ENCODE measurements at places on chromosomes 3 and 15.

DNA sequence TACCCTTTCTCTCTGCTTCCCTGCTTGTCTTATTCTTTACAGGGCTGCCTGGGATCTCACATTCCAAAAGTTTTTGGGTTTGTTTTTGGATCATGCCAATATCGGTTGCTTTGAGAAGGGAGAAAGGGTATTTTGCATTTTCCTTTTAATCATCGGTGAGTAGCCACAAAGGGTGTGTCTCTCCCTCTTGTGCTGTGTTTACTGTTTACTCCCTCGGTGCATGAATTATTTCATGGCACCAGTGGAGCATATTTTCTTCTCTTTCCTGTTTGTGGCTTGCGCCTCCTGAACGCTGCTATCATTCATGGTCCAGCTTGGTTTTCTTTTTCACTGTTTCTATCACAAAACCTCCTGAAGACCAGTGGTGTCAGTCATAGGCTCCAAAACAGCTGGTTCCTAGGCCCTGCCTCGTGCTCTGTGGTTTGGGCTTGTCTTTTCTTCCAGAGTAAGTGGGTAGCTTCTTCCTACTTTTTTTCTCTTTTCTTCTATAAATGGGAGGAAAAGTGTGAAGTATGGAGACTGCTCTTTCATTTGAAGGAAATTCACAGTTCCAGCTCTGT lies 54.9 kb downstream of the IGF1R start:
- no peak for DNase-seq

GRCh38 chr3:49877716-49878115 lies 8.0 kb upstream of the CAMKV start:
- no peak for DNase-seq

DNA sequence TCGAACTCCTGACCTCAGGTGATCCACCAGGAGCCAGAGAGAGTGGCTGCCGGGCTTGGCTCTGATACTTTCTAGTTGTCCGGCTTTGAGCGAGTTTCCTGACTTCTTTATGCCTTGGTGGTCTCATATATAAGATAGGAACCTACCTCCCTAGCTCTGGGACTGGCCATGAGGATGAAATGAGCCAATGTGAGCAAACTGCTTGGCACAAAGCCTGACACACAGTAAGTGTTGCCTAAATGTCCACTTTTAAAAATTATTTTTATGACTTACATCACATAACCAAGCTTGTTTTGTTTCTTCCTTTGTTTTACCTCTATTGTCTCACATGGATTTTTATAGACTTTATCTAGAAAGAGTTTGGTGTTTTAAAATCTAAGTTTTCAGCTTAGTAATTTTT lies 42.1 kb upstream of the CCDC174 start:
- DNase-seq: no peak

GRCh38 chr15:63372753-63373152 lies 8.9 kb downstream of the CA12 start:
- no peak for DNase-seq

GRCh38 chr3:52248816-52249547 lies 3.4 kb downstream of the PPM1M start:
- no peak for DNase-seq

GRCh38 chr15:93283854-93284253 lies 194.8 kb upstream of the RGMA start:
- no peak for DNase-seq

DNA sequence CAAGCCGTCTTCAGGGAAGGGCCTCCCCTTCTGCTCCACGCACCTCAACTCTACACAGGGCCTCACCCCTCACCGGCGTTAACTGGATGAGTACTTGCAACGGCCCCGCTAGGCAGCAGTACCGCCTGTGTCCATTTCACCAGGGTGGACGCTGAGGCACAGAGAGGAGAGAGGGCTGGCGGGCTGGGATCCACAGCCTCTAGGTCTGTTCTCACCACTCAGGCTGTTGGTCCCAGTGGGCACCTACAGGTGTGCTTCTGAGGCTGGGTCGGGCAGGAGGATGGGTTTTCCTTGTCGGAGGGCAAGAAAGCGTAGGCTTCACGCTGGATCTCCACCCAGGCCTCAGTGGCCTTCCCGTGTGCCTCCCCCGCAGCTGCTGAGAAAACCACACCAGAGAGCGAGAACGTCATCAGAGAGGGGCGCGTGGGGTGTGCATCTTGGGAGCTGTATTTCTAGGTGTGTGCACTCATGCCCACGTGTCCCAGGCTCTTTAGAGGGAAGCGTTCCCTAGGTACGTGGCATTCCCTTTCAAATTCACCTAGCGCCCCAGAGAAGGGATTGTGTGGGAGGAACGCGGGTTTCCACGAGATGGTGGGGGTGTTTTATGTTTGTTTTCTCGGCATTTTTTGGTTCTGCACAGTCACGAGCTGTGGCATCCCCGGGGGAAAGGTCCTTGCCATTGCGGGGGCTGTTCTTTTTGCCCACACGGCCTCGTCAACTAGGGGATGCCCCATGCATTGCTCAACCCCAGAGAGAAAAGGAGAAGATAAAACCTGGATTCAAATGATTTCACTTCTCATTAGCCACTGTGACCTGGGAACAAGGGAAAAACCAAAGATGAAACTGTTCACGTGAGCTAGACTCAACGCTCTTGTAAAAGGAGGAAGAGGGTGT lies 67.7 kb downstream of the MGLL start:
- peak; percentile 19 for DNase-seq

DNA sequence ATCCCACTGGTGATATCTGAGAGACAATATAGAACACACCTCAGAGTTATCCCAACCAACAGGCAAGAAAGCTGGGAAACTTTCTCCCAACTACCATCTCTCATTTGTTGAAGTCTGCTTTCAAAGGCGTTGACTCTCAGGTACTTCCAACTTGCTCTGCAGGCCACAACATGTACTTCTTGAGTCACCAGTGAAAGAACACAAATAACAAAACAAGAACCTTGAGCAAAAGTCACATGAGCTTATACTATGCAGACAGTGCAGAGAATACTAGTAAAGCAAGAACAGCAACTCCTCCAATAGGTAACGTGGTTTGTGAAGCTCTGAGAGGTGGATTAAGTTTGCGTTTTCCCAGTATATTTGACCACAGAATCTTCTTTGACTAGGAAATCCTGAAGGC lies 20.6 kb downstream of the SNTN start:
- DNase-seq: no peak

GRCh38 chr3:14047841-14048240 lies 76.8 kb downstream of the CHCHD4 start:
- DNase-seq: no peak

DNA sequence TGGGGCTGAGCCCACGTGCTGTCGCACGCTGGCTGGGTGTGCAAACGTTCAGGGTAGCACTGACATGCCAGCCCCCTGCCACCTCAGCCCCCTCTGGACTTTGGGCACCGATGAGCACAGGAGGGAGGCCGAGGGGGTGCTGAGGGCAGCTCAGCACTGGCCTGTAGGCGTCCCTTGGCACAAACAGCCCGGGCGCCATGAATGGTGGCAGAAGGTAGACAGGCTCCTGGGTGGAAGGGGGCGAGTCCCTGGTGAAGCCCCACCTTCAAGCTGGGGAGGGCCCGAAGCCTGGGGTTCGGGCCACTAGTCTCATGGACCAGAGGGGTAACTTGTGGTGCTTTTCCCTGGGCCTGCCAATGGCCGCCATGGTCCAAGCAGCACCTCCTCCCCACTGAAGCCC lies 70.7 kb downstream of the GLB1 start:
- no peak for DNase-seq

- DNase-seq: peak; percentile 32
These were observed 23.0 kb upstream of the ANP32A start for GRCh38 chr15:68843425-68844311.

DNA sequence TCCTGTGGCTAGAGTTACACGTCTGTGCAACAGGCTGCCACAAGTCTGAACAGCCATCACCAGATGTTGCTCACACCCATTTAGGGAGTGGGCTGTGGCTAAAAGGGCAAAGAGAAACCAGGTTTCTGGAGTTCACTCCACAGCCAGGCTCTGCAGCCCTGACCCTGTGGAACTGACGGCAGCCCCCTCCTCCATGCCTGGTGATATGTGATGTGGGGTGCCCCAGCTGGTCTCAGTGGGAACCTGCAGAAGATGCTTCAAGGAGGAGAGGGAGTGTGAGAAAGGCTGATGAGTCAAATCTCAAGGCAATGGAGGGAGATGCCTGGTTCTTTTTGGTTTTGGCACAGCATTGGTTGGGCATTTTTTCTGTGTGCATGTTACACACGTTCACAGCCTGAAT lies 130.6 kb downstream of the TPRA1 start:
- no peak for DNase-seq

- DNase-seq: no peak
These were observed 78.1 kb downstream of the STT3B start for GRCh38 chr3:31610700-31611275.

- DNase-seq: no peak
These were observed 298.8 kb downstream of the MEX3B start for GRCh38 chr15:81747026-81747425.

GRCh38 chr3:197593046-197593380 lies 37.2 kb upstream of the BDH1 start:
- no peak for DNase-seq

DNA sequence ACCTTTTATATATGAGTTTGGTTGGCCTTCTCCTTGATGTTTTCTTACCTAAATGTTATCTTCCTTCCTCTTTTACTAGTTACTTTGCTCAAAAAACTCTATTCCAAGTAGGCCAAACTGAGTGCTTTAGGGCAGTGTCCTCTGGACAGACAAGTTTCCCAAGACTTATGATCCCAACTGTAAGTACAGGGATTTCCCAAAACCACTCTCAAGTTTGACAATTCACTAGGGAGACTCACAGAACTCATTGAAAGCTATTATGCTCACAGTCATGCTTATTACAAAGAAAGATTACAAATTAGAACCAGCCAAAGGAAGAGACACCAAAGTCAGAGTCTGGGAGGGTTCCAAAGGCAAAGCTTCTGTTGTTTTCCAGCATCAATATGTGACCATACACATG lies 534.2 kb upstream of the ALCAM start:
- DNase-seq: no peak

GRCh38 chr15:71931261-71931660 lies 120.9 kb downstream of the NR2E3 start:
- DNase-seq: no peak

DNA sequence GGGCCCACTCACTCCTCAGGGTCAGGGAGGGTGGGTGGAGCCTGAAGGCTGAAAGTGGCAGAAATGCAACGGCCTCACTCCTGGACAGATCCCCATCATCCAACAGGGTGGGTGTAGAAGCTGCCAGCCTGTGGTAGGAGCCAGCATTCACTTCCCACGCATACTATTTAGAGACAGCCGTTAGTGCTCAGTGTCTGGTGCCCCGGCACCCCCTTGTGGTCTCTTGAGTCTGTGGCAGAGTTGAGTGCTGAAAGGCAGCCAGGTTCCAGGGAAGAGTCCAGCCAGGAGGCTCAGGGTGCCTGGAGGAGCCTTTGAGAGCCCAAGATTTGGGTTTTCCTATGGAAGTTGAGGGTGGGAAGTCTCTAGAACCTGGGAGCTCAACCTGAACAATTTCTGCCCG lies 2.1 kb upstream of the GNAT1 start:
- peak; percentile 33 for DNase-seq

DNA sequence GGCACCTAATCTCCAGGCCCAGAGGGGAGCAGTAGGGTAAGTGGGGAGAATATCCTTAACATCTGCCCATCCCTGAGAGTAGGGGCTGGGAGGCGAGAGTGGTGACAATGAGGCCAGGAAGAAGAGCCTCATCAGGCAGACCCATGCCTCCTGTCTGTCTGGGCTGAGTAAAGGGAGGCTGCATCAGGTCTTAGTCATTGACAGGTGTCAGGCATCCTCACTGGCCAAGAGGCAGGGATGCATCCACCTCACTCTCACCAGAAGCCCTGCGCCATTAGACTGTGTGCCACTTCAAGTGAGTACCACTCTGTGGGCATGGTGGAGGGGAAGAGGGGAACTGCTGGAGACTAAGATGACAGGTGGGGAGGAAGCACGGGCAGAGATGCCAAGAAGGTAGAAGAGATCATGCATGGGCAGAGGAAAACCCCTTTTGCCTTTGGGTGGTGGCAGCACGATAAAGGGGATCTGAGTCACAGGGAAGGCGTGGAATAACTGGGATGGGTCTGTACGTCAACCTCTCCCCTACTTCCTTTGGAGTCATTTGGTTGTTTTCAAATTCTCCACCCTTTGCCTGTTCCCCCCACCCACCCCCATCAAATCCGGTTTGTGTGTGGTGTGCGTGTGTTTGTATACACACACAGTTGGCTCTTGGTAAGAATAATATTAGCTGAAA lies 14.1 kb downstream of the ANAPC13 start:
- no peak for DNase-seq

GRCh38 chr3:124383051-124383450 lies 347.2 kb upstream of the UMPS start:
- DNase-seq: no peak

DNA sequence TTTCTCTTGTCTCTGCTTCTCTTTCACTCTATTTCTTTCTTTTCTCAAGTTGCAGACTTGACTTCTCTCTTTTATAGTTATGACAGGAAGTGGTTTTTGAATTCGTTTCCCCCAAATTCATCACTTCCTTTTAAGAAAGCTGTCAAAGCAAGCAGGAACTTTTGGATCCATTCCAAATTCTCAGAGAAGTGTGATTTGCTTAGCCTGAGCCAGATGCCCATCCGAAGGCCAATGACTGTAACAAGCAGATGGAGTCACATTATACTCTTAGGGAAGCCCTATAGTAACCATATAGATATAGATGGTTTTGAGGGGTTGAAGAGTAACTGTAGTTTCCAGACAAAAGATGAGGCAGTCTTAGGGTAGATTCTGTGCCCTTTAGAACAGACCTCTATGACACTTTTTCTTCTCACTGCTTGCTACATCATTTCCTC lies 592.0 kb upstream of the KCNMB2 start:
- no peak for DNase-seq

GRCh38 chr15:91855241-91855640 lies 1.7 kb downstream of the SLCO3A1 start:
- no peak for DNase-seq

DNA sequence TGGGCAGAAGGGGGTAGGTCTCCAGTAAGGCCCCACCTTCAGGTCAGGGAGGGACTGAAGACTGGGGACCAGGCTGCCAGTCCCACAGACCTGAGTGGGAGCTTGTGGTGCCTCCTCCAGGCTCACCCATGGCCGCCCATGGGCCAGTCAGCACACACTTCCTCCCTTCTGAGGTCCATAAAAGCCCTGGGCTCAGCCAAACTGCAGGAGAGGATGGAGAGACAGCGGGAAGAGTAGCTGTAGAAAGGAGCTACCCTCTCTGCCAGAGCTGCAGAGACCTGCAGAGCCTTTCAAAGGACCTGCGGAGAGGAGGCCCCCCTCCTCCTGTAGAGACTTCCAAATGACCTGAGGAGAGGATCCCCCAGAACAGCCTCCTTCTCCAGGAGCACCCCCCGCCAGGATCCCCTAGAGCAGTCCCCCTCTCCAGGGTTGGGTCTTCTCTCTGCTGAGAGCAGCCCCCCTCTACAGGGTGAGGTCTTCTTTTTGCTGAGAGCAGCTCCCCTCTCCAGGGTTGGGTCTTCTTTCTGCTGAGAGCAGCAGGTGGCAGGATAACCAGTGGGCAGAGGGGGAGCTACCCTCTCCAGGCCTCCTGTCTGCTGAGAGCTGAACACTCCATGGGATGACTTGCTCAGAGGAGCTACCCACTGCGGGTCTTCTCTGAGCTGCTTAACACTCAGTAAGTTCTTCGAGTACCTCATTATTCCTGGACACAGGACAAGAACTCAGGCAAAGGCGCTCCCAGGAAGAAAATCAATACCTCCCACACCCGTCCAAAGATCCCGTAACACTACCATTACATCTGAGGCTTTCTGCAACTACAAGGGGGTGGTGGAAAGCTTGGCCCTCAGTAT lies 5.0 kb upstream of the SKIC8 start:
- no peak for DNase-seq

- no peak for DNase-seq
These were observed 28.0 kb upstream of the TMOD3 start for GRCh38 chr15:51801391-51801835.
